ENCODE measurements at places on chromosomes 11 and 22.

DNA sequence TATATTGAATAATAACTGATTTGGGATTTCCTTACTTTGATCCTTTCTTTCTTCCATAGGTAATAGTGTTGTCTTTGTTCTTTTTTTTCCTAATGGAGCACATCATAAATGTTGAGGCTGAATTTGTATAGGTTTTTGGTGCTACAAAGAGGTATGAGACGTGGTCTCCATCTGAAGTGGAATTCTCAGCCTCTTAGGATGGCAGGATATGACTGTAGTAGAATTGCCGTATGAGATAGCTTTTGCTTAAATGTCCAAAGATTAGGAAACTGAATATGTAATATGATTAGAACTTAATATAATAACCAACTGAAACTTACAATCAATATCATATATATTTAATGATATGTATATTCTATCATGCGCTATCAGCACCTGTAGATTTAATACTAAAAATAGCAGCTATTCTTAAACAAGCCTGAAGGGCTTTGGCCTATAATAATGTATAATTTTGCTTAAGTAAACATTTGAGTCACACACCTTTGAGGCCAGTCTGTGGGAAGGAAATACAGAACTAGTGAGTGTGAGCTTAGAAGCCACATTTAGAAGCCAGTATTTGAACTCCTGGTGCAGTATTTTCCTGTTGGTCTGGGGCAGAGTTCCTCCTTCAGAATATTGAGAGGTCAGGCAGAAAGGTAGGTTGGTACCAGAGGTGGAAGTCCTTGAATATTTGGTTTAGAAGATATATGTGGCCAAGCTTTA lies 62.6 kb downstream of the SWAP70 start:
- no peak for DNase-seq

DNA sequence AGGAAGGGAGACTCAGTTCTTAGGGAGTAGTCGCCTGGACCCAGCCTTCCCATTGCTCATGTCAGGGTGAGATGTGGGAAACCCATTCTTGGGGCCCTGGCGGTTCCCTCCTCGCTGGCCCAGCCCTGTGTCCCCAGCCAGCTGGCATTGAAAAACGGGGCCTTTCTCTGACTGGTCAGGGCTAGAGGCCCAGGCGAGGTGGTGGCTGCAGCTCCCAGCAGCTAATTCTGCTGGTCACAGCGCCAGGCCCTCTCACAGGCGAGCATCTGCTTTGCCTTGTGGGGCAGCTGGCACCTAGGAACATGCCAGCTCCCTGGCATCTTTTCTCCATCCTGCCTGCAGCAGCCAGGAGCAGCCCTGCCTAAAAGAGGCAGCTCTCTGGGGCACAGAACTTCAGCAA lies 20.1 kb downstream of the TSPAN18 start:
- no peak for DNase-seq

GRCh38 chr11:83115026-83115425 lies 41.9 kb upstream of the PCF11 start:
- DNase-seq: no peak

DNA sequence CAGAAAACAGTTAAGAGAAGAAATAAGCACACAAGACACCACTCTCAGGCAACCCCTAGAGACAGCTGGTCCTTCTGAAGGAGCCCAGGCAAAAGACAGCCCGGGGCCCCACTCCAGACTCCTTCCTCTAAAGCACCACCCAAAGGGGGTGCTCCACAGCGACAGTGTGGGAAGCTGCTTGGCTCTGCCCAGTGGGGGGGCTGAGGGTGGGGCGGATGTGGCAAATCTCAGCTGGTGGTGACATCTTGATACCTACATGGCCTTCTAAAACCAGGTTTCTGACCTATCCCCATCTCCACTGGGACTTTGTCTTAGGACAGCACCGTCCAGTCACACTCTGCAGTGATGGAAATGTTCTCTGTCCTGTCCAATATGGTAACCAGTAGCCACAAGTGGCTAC lies 10.2 kb upstream of the APOA1 start:
- DNase-seq: no peak

DNA sequence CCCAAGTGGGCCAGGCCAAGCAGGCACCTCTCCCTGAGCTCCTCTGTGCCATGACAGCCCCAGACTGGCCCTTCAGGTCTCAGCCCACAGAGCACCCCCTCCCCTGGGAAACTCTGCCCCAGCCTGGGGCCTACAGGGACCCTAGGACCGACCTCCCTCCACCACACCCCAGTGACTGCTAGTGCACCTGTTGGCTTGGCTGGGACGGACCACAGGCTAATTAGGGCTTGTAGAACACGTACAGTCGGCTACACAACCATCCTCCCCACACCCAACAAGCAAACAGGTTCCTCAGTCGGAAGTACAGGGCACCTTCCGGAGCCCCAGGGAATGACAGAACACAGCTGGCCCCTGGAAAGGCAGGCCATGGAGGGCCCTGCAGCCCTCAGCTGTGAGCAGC lies 4.3 kb downstream of the SBF1 start:
- DNase-seq: no peak

DNA sequence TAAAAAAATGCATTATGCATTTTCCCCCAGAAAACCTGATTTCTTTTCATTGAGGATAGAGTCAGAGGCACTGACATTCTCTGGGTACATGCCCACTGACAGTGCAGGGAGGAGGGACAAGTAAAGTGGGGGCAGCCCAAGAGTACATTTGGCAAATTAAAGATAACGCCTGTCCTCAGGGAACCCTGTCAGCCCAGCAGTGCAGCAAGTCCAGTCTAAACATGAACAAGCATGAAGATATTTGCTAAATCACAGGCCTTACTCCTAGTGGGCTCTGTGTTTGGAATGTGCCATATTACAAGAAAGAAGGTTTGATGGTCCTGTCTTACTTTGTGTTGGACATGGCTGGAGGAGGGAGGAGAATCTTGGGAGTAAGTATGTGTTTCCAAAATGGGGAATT lies 37.9 kb downstream of the AMOTL1 start:
- DNase-seq: no peak

DNA sequence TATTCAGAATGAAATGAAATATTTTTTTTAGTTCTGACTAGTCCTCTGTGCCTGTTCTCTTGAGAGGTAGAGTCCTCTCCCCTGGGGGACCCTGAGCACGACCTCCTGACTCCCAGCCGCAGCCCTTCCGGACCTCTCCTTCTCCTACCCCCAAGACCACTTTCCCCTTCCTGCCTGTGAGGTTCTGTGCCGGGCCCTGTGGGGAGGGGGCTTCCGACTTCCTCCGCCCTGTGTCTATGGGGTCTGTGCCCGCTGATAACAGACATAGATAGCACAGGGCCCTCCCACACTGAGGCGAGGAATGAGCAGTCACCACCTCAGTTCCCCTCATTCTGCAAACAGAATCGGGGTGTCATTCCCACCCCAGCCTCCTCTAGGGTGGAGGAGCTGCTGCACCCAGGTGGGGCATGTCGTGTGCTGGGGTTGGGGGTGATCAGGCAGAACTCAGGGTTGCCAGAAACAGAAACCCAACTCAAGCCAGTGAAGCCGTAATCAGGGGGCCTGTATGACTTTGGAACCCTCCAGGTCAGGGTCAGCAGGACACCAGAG lies 11.9 kb upstream of the PKP3 start:
- no peak for DNase-seq

DNA sequence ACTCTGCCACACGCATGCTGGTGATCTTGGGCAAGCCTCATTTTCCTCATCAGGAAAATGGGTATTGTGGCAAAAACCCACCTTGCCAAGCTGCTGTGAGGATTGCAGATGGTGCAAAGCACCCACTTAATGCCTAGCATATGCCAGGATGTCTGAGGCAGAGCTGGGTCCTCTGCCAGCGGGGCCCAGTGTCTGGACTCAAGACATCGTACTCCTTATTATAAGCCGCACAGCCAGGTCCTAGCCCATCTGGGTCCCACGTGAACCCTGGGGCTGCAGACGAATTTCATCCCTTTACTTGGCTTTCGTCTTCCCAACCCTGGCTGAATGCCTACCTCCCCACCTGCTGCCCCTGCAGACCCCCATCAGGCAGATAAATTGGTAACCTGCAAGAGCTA lies 34.5 kb upstream of the ALX4 start:
- no peak for DNase-seq
